ENCODE measurements at places on chromosomes 6 and 20. TPM values are rescaled to one million over a fixed set of nuclear protein-coding genes. Genes with fewer than 3 reads are reported as not detected.

DNA sequence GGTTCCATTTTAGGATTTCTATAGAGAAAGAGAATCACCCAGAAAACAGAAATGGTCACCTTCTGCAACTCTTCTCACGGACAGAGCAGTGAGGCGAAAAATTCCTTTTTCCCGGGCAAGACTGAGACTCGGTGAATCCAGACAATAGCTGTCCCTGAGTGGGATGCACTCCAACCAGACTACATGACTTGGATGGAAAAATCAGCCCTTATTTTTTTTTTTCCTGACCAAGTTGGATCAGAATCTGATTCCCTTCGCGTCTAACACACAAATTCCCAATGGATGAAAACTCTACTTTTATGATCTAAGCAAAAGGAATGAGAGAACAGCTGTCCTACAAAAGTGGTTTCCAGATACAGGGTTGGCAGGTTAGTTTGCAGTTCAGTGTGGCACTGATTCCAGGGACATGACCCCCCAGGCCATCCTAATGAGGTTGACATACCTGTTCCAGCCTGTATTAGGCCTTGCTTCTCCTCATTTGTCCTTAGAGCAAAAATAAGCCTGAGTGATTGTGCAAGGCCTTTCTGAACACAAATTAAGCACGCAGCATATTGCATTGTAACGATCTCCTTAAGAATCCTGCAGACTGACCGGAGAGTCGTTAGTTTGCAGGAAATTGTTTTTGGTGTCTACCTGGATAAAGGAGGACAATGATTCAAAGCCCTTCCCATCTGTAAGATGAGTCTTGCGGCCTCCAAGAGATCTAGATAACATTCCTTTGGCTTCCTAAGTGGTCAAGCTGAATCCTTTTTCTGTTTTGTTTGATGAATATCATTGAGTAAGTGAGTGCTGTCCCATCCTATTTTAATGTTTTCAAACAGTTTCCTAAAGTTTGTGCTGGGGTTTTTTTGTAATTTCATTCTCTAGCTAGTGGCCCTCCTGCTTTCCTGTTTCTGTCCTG is 1.5 kb upstream of the NEDD9 start:
- no peak for DNase-seq

GRCh38 chr20:55052459-55052858 is 577.1 kb downstream of the DOK5 start:
- no peak for DNase-seq

The PTPRT gene
- polyA plus RNA-seq, result 1.6 TPM

The RBBP8NL gene
- 4.4 TPM for polyA plus RNA-seq

GRCh38 chr20:25148181-25148981 is 47.1 kb upstream of the ENTPD6 start:
- DNase-seq, result peak; percentile 44

The NKAIN2 gene
- 23.7 TPM for polyA plus RNA-seq

The HCK gene
- polyA plus RNA-seq, result 5.5 TPM

- DNase-seq, result no peak
Observed at GRCh38 chr20:48012401-48012974, 227.2 kb upstream of the SULF2 start.

The GSTA3 gene
- 0.51 TPM for polyA plus RNA-seq

The OR2J3 gene
- not detected for polyA plus RNA-seq

GRCh38 chr6:36147294-36147693 is 17.0 kb downstream of the MAPK13 start:
- no peak for DNase-seq

DNA sequence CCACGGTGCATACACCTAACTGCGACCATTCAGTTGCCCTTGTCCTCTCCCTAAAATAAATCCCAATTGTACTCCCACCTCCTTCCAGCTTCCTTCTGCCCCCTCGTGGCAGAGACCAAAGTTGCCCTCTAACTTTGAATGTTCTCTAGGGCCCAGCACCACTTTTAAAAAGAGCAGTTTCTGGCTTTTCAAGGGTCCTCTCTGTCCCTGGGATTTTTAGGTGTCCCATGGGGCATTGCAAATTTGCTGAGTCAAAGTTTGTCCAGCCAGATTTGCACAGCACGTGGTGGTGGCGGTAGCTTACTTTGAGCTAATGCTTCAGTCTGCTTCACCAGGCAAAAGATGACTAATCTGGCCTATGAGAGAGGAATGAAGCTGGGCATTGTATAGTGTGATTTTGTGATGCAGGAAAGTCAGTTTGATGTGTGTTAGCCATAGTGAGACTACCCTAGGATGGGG is 100.2 kb downstream of the PERP start:
- DNase-seq, result no peak

The PLN gene
- 3.7 TPM for polyA plus RNA-seq

DNA sequence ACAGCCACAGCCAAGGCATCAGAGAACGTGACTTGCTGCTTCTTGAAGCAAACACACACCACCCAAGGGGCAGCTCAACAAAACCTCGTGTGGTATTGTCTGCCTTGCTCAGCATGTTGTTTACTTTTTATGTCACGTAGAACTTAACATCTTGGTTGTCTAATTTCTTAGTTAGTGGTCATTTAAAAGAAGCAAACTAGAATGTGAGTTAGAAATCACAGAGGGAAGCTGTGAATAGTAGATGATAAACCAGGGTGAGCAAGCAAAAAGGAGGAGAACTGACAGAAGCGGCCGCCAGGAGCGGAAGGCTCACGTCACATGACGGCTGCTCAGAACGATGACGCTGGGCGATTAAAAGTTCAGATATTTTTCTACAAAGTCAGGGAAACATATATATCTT is 51.5 kb upstream of the KIF25 start:
- DNase-seq, result no peak

The CGA gene
- not detected for polyA plus RNA-seq
